ENCODE measurements at places on chromosomes 7 and 10.

DNA sequence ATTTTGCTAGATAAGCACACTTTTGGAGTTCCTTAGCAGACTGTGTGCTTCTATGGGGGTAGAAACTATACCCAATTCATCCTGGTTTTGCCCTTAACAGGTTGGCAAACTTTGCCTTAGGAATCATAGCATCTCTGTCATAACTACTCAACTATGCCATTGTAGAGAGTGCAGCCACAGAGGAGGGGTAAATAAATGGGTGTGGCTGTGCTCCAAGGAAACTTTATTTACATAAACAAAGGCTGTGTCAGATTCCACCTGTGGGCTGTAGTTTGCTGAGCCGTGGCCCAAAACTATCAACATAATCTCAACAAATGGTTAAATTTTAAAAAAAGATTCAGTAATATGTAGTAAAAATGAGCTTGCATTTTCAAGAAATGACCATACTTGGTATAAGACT lies 51.6 kb upstream of the LAMB1 start:
- DNase-seq = no peak

DNA sequence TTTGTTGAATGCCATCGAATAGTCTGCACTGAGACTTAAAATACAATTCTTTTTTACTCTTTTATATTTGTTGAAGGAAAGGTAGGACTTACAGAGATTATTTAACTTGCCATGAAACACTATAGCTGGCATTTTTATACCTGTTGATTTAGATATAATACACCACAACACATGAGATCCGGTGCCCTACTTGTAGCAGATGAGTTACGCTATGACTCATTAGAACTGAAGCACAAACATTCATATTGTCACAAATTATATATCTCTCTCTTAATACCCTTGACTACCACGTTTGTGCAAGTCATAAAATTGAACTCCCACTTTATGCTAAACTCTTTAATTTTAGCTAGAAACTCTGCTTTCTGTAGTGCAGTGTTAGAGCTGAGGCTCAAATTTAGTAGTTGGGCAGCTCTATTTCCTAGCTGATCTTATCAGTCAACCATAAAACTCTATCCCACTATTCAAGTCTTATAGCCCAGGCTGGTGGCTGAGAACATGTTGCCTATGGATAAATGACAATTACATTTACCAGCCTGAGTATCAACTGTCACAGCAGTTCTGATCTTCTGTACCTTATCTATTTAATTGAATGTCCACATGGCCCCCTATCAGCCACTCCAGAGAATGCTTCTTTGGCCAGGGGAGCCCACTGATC lies 137.4 kb upstream of the SEMA3D start:
- DNase-seq = no peak

DNA sequence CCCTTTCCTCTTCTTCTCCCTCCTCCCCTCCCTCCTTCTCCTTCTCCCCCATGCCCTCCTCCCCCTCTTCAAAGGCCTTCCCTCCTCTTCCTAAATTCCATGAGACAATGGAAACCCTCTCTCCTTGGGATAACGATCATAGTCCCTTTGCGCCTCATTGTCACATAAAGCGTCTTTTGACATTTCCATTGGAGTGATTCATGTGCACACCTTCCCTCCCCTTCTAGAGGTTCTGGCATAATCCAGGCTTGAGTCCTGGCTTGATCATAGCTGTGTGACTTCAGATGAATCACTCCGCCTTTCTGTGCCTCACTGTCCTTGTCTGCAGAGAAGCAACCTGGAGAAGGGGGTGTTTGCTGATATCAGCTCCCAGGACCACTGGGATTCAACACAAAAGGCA lies 204.2 kb downstream of the TNS3 start:
- DNase-seq = no peak

DNA sequence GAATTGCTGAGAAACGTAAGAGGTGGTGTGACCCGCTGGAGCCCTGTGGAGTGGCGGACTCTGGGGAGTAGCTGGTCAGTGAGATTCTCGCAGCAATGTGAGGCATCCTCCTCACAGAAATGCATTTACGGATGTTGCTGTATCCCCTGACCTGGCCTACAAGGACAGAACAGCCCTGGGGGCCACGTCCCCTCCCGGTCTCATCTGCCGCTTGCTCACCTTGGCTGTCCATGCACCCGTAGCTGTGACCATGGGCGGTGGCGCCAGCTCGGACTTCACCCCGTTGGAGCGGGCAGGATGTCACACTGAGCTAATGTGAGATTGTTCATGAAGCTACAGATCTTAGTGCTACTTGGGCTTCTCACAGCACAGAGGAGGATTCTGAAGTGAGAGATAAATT lies 193.8 kb downstream of the EBF3 start:
- DNase-seq = no peak

DNA sequence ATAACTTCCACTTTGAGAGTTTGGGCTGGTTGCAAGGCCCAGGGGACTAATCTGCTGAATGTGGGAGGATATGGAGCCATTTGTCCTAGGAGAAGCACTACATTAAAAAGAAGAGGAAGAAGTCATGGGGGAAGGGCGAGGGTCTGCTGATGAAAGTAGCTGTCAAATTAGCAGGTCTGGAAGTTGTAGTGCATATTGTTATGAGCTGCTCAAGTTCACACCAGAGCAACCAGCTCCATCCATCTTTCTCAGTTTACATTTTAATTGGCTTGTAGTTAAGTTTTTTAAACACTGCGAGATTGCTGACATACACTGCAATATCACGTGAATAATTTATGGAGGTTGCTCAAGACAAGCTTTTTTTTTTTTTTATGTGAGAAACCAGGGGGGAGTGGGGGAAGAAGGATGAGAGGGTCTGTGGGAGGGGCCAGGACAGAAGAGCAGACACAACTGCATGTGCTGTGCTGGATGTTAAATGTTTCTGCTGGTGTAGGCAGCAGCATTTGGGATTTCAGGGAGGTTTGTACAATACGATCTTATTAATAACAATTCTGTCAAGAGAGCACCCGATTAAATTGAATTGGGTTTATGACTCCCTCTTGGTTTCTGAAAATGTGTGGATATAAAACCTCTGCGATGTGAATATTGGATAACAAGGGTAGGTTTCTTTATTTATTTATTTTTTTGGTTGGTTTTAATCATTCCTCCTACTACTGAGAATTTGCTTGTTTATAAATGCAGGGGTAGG lies 759.0 kb upstream of the GALNT17 start:
- DNase-seq = no peak

DNA sequence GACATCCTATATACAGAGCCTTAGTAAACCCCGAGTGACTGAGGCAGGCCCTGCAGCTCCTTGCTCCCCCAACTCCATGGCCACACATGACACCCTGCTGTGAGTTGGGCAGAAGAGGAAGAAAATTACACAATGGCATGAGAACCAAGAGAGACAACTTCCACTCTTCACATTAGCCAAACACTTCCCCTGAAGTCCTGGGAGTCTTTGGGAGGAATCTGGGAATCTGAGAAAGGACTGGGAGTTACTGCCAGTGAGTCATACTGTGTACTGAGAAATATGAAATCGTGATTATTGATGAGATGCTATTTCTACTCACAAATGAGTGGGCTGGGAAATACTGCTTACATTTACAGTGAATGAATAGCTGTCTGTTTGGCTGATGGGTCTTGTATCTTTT lies 116.6 kb downstream of the SPAG6 start:
- no peak for DNase-seq

DNA sequence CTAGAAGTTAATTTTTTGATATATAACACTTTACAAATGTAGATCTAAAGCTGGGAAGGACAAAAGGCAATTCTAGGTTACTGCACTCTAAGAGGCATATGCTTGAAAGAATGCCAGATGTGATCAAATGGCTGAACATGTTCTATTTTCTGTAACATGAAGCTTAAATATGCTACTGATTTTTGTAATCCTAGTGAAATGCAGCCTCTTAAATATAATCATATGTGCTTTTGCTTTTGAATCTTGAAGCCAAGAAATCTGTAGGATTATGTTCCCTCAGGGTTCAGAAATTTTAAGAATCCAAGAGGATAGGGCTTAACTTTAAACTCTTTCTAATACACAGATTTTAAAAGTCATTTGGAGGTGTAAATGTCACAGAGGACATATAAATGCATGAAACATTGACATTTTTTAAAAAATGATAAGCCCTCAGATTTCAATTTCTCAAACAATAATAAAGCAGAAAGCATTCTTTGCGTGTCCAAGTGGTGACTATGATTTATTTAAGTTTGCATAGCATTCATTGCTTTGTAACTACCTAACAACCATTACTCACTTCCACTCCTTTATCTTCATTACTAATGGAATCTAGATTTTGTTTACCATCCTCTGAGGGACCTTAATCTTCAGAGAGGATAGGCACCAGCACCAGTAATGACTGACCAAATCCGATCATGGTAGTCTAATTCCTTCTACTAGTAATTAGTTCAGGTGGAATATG lies 170.4 kb downstream of the MAGI2 start:
- no peak for DNase-seq

GRCh38 chr7:94400643-94401427 lies 6.1 kb downstream of the COL1A2 start:
- DNase-seq = no peak

- no peak for DNase-seq
Measured at GRCh38 chr10:13848520-13849445, 262.0 kb downstream of the PRPF18 start.

DNA sequence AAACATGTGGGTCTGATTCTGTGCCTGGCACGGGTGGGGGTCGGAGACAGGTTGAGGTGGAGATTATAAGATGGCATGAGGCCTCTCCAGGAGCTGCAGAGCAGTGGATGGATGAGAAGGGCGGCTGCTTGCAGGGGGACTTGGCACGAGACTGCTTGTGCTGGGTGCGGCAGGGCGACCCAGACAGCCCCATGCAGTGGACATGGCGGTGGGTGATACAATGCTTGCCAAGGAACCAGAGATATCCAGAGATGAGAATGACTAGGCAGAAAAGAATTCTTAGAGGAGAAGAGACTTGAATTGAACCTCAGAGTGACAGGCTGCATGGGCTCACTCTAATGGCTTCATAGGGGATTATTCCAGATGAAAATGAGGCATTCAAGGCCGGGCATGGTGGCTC lies 145.4 kb downstream of the NEURL1 start:
- no peak for DNase-seq

DNA sequence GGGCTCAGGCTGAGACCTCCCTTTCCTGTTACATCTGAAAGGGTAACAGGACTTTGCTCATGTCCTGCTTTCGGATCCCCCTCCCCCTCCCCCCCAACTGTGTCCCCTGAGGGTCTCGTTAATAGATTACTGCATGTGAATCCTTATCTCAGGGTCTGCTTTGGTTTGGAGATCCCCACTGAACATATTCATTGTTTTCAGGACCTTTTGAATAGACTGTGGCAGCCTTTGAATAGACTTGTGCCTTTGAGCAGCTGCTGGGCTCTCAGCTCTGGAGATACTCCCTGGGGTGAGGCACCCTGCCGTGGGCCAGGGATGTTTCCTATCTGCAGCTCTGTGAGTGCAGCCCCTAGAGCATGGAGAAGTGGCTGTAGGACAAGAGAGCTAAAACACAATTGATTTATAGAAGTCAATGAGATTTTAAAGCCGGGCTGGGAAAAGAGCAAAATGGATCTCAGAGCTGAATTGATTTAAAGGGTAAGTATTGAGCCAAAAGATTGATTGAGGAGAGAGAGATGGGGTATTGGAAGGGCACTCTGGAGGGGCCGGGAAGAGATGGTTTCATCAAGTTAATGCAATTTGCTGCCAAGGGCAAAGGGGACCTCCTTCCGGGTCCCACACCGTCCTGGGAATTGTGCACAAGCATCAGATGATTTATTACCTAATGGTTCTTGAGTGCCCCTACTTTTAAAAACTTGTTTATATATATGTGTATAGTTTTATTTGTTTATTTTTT lies 9.9 kb downstream of the ARHGAP22 start:
- no peak for DNase-seq

- no peak for DNase-seq
Measured at GRCh38 chr7:124570558-124570957, 195.0 kb downstream of the GPR37 start.

GRCh38 chr10:36021096-36021495 lies 379.0 kb upstream of the FZD8 start:
- DNase-seq = no peak

- DNase-seq = no peak
Measured at GRCh38 chr10:88041243-88042159, 178.1 kb downstream of the PTEN start.

DNA sequence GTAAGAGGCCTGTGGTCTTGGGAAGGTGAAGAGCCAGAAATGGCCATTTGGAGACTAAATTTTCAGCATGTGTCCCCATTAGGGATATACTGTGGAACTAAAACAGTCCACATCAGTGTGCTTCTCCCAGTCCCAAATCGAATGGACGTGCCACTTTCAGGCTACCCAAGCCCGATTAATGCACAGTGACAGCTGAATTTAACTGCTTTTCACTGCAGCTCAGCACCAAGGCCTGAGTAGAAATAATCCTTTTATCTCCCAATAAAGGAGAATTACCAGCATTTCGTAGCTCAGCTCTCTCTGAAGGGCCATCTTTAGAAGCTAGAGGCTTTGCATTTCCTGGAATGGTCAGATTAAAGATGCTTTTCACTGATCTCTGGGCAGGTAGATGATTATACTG lies 183.3 kb downstream of the NPSR1 start:
- no peak for DNase-seq

- peak; percentile 59 for DNase-seq
Measured at GRCh38 chr10:14601872-14602725, 172.6 kb downstream of the FAM107B start.

DNA sequence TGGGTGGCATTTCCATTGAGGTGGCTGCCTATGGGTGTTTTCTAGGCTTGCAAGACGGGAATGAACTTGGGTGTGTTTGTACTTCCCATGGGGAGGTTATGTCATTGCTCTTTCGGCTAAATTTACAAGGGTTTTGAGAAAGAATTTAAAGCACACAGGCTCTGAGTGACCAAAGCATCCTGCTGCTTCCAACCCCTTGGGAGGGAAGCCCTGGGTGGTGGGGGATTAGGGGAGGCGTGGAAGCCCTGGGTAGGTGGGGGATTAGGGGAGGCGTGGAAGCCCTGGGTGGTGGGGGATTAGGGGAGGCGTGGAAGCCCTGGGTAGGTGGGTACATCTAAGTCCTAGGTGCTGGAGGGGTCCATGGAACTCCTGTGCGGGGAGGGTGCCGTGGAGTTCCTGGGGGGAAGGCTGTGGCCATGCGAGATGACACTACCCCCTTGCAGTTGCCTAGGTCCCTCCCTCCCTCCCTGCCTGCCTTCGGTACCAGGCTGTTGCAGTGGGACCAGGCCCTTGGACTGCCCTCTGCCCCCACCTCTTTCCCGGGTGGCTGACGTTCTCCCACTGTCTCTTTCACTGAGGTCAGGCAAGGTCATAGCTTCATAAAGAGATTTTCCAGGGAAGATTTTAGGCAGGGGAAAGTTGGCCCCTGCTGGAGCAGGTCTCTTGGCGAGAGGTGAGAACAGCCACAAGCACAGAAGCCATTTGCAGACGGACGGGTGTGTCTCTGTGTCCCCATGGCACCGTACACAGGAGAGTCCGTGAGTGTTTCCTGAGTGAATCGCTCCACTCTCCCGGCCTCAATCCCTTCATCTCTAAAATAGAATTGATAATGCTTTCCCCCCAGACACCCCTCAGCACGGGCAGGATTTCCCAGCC lies 19.5 kb downstream of the PRF1 start:
- no peak for DNase-seq

DNA sequence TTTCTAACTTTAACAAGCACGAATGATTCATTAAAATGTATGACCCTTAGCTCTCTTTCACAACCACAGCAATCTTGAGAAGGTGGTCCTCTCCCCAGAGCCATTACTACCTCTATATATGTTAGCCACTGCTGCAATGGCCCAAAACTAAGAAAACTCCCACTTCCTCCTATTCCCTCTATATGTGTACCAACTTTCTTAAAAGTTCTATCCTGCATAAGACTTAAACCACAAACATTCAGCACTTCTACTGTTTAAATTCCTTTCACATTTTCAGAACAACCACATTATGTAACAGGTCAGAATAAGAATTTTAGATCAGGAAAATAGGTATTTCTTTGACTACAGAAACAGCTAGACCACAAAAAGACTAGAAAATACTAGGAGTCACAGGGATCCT lies 36.2 kb downstream of the WASL start:
- no peak for DNase-seq

Data from activated effector memory CD4-positive, alpha-beta T cell treated with Interleukin-2 at 50 U/mL for 16 hours (primary cell).